ENCODE measurements at places on chromosomes 3 and 15.

- no peak for DNase-seq
Measured at GRCh38 chr3:127760361-127760760, 62.0 kb downstream of the MGLL start.

GRCh38 chr3:159797771-159798170 is 190.9 kb upstream of the IL12A start:
- no peak for DNase-seq

DNA sequence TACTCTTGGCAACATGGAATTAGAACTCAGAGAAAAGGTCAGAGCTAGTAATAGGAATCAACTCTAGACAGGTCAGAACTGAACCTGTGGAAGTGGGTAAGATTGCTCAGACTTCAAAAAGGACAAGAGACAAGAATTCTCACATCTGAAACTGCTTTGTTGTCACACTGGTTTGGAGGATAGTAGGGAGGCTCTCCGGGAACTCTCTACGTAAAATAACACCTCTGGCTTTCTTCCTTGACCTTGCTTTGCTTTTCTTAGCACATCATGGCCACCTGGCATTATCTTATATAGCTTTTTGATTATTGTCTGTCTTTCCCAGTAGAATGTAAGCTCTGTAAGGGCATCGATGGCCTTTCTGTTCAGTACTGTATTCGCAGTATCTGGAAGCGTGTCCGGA is 13.2 kb upstream of the NFKBIZ start:
- no peak for DNase-seq

DNA sequence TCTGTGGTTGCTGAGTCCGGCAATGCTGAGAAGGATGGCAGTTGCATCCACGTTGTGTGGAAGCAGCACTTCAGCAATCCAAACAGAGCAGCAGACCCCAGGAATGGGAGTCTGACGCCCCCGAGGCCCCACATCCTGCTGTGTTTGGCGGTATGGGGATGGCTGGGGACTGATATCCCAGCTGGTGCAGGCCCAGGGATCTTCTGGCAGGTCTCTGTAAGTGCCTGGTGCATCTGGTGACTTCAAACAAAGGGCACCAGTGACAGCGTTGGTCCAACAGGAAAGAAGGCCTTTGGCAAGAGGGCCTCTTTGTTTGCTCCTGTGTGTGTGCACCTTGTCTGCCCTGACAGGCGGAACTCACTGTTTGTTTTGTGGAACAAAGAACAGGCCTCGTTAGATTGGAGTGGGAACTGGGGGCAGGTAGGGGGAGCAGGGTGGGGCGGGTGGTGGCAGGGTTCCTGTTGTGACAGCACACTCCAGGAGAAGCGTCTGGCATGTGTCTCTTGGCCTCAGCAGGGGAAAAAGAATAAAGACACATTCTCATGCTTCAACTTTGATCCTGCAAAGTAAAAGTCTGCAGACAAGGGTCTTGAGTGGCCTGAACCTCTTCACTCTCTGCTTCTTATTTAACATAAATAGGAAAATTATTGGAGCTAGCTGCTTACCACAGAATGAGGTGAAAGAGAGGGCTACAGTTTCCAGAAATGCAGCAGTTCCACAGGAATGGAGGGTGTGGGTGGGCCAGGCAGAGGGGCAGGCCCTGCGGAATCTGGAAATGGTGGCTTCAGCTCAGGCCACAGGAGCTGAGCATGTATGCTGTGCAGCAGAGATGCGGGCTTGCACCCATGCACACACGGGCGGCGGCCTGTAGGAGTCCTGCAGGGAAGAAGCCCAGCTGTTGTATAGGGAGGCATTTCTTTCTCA is 94.5 kb upstream of the MYZAP start:
- DNase-seq, result no peak

DNA sequence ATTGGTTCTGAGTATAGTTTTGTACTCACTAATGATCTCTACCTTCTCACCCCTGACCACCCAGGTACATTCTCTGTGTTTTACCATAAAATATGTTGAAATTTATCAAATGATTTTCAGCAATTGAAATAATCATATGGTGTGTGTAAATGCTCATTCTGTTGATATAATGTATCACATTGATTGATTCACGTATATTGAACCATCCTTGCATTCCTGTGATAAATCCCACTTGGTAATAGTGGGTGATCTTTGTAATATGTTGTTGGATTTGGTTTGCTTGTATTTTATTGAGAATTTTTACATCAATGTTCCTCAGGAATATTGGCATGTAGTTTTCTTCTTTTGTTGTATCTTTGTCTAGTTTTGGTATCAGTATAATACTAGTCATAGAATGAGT is 1497.6 kb downstream of the OTOL1 start:
- no peak for DNase-seq

GRCh38 chr3:23448998-23449537 is 245.9 kb downstream of the UBE2E2 start:
- DNase-seq, result no peak

DNA sequence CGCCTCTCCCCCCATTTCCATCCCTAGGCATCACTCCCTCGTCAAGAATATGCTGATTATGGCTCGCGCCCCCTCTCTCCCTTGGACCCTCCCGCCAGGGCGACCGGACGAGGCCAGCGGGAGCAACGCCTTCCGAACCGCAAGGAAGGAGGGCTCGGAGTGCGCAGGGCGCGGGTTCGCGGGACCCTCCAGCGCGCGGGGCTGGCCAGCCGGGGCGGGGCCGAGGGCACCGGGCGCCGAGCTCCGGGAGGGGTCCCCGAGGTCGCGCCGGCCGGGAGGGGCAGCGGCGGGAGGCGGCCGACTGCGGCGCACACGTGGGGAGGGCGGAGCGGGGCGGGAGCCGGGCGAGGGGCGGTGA is 483 bp downstream of the EHD4 start:
- DNase-seq, result no peak

GRCh38 chr3:11272906-11273574 is 843 bp downstream of the ATG7 start:
- DNase-seq, result no peak

GRCh38 chr3:191262650-191263049 is 63.6 kb downstream of the OSTN start:
- DNase-seq, result peak; percentile 40

DNA sequence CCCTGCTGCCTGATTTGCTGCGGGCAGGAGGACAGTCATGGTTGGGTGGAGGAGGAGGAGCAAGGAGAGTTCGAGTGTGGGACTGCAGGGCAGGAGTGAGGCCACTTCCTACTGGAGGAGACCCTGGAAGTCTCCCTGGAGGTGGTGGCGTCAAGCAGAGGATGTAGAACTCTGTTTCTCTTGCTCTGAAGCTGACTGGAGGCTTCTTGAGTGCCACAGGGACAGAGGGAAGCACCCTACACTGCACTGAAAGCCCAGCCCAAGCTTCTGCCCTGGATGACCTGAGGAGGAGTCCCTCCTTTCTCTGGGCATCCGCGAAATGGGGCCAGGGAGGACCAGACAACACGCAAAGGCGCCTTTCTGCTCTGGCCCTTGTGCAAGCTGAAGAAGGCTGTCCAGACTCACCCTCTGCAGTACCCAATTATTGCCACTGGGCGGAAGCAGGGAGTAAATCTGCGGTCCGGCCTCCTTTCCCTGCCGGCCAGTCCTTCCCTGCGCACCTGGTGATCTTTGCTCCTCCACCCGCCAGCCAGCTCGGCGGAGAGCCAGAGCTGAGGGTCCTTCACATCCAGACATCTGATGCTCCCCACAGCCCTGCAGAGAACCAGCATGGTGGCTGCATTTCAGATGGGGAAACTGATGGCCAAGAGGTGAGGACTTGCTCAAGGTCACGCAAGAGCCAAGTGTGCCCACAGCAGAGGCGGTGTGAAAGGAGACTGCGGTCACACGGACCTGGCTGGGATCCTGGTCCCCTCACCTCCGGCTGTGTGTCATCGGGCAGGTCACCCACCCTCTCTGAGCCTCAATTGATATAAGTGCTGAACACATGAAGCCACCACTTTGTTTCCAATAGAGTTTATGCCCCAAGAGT is 207.1 kb downstream of the TBC1D2B start:
- DNase-seq, result no peak
